ENCODE measurements at places on chromosomes 11 and 22.

DNA sequence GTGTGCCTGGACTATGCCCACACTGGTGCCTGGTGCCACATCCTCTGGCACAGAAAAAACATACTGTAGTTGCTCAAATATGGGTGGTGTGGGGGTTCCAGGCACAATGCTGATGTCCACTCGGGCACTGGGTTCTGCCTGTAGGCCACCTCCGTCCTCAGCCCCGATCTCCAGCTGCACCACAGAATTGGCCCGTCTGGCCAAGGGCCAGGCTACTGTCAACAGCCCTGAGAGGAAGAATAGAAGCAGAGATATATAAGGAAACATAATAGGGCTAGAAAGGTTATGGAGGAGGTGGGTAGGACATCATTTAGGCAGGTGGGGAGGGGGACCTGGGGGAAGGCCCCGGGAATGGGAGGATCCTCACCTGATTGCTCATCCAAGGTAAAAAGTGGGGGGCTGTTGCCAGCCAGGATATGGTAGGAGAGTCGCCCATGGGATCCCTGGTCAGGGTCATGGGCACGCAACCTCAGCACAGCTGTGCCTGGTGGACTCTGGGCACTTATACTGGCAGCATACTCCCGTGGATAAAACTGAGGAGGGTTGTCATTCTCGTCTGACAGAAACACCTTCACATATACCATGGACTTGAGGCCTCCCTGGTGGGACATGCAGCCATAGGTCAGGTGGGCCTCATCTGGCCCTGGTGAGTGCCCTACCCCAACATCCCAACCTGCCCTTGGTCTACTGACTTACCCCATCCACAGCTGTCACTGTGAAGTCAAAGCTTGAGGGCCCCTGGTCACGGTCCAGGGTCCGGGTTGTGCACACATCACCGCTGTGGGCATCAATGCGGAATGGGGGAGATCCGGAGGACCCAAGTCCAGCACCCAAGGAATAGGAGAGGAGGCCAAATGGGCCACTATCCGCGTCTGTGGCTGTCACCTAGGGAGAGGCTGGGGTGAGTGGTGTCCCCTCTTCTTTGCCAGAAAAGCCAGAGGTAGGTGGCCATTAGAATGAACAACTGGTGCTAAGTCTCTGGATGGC is 14.5 kb upstream of the TPP1 start:
- DNase-seq: no peak

DNA sequence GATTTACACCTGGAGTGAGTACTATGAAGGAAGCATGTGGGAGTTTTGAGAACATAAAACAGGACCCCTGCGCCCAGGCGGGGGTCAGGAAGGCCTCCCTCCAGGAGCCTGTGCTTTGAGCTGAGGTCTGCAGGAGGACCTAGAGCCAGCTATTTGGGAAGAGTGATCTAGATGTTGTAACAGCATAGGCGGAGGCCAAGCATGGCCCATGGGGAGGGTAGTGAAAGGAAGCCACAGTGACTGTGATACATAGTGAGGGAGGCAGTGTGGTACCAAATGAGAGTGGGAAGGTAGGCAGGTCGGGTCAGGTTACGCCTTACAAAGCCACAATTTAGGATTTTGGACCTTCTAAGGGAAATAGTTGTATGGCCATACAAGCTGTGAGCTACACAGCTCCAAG is 147.5 kb downstream of the PARVA start:
- no peak for DNase-seq

DNA sequence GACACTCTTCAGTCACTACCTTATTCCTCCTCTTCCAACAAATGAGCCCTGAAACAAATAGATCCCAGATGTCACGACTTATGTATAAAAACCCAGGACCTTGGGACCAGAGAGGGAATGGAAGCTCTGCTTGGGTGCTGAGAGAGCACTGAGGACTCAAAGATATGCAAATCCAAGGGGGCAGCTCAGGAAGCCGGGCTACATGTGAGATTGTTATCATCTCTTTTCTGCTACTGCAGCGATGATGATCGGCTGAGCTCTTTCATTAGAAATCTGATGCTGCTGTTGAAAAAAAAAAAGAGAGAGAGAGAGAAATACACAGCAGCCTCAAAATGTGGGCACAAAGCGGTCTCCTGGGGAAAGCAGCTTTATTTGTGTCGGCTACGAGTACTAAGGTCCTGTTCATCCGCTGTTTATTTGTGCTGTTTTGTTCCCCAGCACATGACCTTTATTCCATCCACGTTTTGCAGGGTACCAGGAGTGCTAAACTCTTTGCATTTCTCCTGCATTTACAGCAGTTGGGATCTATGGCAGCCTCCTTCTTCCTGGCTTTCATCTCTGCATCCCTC is 120.2 kb downstream of the TRIM29 start:
- DNase-seq: no peak

- DNase-seq: peak; percentile 61
Observed at GRCh38 chr11:67266449-67267187, at the start of gene GRK2. Gene GRK2 (plus strand): TSS chr11:67266473. CDS start chr11:67266700, 227 bp downstream.

GRCh38 chr11:35276396-35277145 is 137.6 kb downstream of the CD44 start:
- DNase-seq: no peak

GRCh38 chr11:37830529-37830928 is 1232.5 kb upstream of the RAG2 start:
- DNase-seq: no peak

GRCh38 chr22:17878941-17879340 is 104.7 kb upstream of the BID start:
- peak; percentile 57 for DNase-seq

DNA sequence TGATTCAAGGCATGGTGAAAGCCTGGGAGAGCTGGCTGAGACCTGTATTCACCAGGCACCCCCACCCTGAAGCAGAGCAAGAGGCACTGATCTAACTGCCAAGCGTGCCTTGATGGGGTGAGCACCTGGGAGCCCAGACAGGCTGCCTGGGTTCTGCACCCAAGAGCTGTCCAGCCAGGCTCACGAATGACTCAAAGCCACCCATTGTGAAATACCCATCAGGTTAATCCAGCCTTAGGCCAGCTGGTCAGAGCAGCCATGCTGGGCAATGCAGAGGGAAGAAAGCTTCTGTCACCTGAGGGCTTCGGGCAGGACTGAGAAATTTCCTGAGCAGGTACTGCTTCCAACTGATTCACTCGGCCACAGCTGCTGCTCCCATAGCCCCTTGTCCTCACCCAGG is 22.1 kb downstream of the THOC5 start:
- DNase-seq: no peak

- no peak for DNase-seq
Observed at GRCh38 chr11:120389693-120390584, 53.7 kb downstream of the ARHGEF12 start.

DNA sequence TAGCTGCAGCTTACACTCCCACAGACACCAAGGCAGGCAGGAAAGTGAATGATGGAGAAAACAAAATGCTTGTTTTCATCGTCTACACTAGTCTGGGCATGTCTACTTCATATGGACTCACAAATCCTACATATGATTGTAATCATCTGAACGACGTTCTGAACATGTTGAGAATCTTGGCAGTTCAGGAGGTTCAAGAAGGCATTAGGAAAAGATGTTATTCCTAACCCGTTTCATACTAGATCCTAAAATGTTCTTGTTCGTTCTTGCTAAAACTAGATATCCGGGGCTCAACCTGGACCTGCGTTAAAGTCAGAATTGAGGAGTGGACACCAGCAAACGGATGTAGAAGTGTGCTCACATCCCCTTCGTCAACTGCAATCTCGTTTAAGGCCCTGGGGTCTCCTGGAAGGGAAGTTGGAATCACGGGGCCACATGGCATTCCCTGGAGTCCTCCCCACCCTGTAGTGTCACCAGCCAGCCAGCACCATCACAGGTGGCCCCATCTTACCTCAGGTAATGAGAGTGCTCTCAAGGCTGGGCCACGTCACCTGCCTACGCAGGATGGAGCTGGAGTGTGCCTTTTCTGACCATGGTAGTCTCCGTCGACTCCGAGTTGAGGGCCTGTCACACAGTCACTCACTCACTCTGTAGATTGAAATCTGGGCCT is 37.3 kb downstream of the C11orf58 start:
- DNase-seq: no peak

DNA sequence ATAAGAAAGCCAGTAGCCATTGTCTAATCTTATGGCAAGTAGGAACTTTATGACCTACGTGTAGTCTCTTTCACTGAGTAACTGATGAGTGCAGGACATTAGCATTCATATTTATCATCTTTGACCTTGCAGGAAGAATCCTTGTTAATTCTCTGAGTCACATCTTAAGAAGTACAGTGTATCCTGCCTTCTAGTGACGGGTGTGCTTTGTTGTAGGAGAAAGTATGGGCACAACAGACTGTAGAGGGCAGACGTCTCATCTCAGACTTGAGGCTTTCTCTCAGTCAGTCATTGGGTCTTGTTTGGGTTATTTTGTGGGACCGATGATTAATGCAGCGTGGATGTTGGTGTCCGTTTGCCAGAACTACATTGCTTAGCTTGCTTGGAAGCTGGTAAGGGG is 6.8 kb downstream of the RNF214 start:
- peak; percentile 98 for DNase-seq

DNA sequence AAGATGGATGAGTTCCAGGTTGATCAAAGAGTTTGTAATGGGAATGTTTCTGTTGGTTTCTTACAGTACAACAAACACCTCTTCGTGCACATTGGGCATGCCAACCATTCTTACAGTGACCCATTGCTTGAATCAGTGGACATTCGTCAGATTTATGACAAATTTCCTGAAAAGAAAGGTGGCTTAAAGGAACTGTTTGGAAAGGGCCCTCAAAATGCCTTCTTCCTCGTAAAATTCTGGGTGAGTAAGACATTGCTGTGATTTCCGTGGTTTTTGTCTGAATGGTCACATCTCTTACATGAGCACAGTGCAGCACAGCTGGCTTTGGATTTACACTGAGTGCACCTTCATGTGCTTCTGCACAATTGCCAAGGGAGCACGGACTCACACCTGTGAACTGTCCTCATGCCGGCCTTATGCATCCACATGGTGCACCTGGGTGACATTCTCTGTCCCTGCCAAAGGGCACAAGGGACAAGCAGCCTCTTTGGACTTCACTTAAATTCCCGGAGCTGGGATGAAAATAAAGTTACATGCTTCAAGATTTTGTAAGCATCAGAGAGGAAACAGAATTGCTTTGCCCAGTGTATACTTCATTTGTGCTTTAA is 107.1 kb upstream of the RASSF10 start:
- DNase-seq: peak; percentile 88

DNA sequence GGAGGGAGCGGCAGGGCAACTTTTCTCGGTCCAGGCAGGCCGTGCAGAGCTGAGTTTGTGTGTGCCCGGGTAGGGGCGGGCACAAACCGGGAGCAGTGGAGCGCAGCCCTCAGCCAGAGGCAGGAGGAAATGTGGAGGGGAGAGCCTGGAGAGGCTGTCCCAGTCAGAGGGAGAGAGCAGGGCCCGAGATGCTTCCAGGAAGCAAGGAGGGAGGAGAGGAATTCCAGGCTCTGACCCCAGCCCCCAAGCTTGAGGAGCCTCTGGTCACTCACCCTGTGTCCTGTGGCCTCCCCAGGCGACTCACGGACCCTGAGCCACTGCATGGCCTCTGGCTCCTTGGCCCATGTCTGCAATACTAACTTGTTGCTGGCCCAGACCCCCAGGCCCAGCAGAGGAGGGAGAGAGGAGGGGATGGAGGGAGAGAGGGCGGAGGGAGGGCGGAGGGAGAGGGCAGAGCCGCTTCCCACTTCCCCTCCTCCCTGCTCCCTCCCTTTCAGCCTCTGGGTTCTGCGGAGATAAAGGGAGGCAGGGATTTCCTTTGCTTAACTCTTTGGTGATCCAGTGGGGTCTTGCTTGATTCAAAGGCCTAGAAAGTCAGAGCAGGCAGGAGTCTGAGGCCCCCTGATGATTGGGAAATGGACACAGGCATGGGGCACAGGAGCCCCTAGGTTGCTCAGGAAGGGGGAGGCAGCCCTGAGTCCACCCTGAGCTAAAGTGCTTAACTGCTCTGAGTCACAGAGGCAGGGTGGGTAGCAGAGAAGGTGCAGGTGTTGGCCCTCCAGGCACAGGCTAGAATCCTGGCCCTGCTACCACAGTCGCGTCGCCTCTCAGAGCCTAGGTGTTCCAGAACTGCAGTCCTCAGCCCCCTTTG is at the start of gene C1QTNF6:
TSS of gene C1QTNF6 (minus strand) at position 357 of the 871 bp plus-strand sequence. CDS start at position 323, 34 bp downstream.
- DNase-seq: peak; percentile 79

- no peak for DNase-seq
Observed at GRCh38 chr11:47564933-47565339, 463 bp upstream of the PTPMT1 start.

GRCh38 chr11:47186700-47187695 is 764 bp upstream of the PACSIN3 start:
- peak; percentile 57 for DNase-seq

DNA sequence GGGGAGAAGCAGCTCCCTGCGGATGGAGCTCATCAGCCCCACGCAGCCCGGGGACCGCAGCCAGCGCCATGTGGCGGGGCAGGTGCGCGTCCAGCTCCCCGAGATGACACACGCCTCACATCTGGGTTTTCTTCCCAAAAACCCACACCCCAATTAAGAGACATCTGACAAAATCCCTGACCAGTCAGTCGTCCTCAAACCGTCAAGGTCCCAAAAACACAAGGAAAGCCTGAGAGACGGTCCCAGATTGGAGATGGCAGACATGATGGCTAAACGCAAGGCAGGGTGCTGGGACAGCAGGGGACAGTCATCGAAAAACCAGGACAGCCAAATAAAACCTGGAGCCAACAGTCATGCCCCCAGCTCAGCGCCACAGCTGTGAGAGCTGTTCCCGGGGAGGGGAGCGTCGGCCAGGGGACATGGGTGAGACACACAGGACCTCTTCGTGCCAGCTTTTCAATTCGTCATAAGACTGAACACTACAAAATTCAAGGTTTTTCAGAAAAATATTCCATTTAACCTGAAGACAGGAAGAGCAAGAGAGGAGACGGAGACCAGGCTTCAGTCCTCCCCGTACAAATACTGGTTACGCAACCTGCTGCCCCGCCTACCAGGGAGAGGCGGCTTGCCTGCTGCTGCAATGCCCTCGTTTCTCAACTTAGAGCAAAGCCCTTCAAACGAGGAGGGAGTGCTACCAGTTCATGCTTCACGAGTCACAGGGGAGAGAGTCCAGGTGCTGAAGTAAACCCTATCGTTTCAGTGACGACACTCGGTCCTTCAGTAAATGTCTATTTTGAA is 10.5 kb downstream of the TOLLIP start:
- peak; percentile 61 for DNase-seq

DNA sequence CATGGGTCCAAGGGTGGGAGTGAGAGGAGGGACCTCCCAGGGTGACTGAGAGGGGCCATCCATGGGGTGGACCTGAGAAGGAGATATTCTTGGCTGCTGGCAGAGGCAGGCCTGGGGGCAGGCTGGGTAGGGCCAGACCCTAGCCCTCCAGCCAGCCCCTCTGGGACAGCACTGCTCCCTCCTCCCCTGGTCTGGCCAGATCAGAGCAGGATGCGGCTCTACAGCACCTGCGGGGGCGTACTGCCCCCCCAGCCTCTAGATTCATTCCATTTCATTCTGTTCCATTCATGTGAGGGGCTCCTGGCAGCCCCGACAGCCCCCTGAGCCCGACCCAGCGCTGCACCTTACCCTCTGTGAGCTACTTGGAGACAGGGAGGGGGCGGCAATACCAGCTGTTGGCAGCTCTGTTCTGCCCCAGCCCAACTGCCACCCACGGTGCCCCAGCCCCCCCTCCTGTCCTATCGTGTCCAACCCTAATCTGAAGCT is 34.3 kb upstream of the MYRF start:
- no peak for DNase-seq

GRCh38 chr22:23888615-23889401 is 5.4 kb upstream of the MIF start:
- peak; percentile 44 for DNase-seq
